ENCODE measurements at places on chromosomes 1 and 21.

DNA sequence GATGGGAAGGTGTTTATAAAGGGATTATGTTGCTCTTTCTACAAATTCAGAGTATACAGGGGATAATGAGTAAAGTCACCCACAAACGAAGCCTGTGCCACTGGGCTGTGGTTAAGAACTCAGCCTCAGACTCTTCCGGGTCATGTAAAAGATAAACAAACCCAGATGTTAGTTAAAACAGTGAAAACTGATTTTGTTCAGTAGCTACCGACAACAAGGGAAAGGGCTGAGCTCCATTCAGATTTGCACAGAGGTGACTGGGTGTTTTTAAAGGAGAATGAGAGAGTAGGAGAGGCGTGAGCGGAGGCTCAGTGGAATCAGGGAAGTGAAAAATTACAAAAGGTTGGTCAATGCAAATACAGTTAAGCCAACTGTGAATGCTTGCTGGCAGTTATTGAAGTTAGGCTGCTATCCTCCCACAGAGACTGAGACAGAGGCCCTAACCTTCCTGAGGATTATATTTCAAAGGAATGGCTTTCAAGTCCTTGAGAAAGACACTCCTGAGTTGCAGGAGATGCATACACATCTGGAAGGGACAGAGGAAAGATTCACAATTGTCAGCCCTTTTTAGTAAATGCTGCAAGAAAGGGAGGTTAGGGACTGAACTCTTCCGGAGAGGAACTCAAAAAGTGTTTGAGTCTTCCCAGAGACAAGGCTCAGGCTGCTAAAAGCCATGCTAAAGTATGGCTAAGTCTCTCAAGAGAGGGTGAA is 29.9 kb upstream of the SAMD13 start:
- no peak for DNase-seq

DNA sequence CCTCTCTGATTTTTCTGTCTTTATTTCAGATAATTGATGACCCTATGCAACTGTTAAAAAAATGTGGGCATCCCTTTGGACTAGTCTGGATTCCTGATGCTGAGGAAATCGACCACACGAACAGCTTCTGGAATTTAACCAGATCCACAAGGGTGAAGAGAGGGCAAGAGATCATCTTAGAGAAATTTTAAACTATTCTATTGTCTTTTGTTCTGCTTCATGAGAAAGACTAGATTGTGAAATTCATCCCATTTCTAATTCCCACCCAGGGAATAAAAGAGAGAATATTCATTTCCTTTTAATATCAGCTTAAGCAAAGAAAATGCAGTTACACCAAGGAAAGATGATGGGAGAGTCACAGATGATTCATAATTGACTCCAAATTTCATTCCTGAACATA is 71.8 kb downstream of the DUSP10 start:
- no peak for DNase-seq

DNA sequence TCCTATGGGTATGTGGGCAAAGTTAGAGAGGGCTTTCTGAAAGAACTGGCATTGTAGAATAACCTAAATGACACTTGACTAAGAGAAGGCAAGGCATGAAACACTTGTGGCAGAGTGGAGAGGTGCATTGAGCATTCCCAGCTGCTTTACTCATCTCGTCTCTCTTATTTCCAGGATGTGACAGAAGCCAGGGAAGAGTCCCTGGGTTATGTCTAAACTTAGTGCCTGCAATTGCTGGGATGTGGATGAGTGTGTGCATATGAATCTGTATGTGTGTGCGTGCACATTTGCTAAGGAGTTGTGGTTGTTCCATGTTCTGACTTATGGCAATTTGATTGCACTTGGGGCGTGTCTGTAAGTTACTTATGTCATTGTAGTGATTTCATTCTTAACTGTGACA is 1326.5 kb upstream of the B3GALT2 start:
- no peak for DNase-seq

DNA sequence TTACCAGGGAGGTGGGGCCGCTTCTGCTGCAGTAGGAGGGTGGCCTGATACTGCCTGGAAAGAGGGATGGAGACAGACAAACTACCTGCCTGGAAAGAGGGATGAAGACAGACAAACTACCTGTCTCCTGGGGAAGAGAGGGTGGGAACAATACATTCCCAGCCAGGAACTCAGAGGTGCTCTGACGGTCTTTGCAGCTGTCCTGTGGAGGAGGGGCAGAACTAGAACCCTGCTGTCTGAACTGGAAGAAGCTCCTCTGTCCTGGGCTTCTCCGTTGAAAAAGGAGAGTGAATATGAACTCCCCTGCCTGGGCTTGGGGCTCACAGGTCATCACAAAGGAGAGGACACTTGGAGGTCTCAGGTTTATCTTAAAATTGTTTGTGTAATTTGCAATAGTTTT is 40.3 kb upstream of the ETV3 start:
- DNase-seq, result no peak

DNA sequence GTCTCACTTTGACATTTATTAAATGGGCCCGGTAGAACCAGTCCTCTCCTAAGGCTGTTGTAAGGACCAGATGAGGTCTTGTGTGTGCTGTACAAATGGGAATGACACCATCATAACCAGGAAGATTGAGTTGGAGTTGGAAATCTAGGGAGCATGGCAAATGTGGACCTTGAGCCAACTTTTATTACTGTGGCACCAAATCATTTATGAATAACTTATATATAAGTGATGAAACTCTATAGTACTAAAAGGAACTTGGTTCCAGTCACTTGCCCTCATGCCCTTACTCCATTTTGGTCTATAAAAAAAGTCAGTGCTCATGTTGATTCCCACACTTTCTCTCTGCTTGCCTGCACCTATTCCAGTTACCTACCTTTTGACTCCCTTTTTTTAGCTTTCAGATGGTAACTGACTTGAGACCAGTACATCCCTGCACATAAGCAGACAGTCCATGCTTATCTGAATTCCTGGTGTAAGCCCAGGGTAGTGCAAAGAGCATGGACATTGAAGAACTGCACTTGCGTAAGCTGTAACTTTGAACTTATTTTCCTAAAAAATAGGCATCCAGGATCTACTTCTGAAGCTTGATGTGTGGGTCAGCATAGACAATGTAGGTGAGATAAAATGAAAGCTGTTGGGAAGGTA is 210.6 kb downstream of the PBX1 start:
- DNase-seq, result no peak

DNA sequence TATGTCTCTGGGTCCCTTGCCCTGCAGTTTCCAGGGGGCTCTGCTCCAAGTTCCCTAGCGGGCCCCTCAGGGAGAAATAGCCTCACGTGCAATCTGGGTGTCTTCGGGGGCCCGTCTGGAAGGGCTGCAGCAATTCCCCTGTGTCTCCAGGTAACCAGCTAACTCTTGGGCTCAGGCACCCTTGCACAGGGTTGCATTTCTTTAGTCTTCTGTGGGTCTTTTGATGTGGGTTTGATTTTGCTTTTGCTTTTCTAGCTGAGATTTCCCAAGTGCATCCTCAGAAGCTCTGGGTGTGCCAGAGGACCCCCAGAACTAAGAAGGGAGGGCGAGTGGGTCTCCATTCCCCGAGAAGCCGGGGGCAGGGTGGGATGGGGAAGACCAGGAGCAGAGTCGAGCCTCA is 75.7 kb downstream of the SPSB1 start:
- DNase-seq, result no peak

GRCh38 chr1:245988393-245989078 is 518.5 kb downstream of the SMYD3 start:
- no peak for DNase-seq

- no peak for DNase-seq
Observed at GRCh38 chr1:229666585-229666984, 40.5 kb downstream of the URB2 start.

All from stimulated activated CD4-positive, alpha-beta T cell treated with anti-CD3 and anti-CD28 coated beads, Interleukin-1b, Interleukin-23, amount 100 ng/mL, for 24 hours (primary cell).